ENCODE measurements at places on chromosomes 1 and 21.
A peak's percentile ranks its signal among the peaks of the same experiment; 100 is the strongest.

DNA sequence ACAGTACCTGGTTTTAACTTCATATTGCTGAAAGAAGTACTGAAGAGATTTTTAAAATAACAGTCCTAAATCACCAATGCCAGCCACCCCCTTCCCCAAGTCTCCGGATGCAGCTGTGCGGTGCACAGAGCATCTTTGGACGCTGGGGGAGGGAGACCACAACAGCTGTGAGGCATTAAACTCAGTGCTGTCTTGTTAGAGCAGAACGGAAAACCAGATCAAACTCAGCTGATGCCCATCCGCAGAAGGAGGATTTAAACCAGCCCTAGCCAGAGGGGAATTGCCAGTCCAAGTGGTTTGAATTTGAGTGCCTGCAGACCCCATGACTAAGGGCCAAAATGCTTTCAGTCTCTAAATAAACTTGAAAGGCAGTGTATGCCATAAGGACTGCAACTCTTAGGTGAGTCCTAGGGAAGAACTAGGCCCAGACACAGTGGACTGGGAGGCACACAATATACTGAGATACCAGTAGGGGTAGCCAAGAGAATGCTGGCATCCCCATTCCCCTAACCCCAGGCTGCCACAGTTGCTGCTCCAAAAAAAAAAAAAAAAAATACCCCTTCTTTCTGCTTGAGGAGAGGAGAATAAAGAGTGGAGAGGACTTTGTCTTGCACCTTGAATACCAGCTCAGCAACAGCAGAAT is 576.2 kb downstream of the NEGR1 start:
- DNase-seq = no peak

GRCh38 chr1:232393444-232394146 is 236.3 kb downstream of the SIPA1L2 start:
- DNase-seq = no peak

DNA sequence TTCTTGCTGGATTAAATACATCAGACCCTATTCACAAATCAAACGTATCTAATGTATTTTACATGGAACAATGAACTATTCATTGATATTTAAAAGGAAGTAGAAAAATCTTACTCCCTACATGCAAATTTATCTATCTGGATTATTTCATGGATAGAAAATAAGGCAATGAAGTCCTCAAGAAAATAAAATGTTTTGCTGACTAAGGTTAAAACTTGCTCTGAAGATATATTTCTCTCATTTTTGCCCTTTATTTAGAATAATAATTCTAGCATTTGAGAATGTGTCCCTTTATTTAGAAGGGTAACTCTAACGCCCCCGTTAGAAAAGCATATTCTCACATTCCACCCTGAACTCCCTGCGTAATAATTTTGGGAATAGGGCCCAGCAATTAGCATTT is 627.0 kb upstream of the ZP4 start:
- no peak for DNase-seq

- DNase-seq = no peak
Measured at GRCh38 chr1:245843101-245843500, 664.0 kb downstream of the SMYD3 start.

DNA sequence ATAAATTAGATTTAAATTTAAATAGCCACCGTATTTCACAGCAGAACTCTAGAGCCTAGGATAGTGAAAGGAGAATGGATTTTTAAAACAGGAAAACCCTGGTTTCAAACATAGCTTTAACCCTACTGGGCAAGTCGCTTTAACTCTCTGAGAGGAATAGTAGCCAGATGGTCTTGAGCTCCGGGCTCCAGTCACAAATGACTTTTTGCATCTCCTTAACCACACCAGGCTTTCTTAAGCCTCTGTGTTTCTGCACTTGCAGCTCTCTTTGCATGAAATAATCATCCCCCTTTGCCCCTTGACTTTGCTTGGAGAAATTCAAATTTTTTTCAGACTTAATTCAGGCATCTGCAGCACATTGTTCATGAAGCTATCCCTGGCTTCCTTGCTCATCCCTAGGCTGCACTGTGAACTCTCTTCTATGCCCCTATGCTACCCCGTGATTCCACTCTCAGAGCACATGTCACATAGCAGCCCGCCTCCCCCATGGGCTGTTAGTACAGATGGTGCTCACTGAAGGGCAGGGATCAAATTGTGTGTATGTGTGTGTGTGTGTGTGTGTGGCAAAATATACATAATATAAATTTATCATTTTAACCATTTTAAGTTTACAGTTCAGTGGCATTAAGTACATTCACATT is 68.8 kb upstream of the DAB1 start:
- DNase-seq = no peak

- DNase-seq = no peak
Measured at GRCh38 chr1:206739411-206740076, 31.0 kb upstream of the IL19 start.

GRCh38 chr1:234583755-234584419 is 26.1 kb downstream of the IRF2BP2 start:
- no peak for DNase-seq

DNA sequence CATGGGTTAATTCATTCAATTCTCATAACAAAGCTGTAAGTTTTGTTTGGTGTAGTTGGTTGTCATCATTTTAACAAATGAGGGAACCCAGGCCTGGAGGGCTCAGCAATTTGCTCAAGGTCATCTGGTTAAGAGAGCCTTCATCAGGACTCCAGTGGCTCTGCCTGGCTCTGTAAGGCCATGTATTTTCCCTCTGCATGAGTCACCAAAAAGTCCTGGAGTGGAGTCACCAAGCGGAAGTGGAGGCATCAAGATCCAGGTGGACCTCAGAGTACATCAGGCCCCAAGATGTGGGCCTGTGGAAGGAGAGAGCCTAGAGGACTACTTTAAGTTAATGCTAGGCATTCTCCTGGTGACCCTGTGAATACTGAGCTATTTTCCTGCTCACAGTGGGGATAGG is 30.0 kb upstream of the RBM15 start:
- DNase-seq = no peak

DNA sequence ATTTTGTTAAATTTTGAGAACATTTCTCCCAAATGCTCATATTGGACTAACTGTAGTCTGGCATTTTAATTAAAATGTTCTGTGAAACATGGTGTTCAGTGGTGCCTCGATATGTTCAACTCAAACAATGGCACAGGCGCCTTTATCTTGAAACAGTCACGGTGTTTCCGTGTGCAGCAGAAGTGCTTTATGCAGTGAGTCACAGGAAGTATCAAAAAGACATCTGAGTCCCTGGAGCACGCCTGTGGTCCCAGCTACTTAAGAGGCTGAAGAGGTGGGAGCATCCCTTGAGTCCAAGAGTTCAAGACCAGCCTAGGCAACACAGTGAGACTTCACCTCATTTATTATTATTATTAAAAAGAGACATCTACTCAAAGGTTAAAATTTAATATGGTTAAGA is 52.2 kb downstream of the GREM2 start:
- DNase-seq = peak; percentile 43

GRCh38 chr1:208500375-208500774 is 256.2 kb upstream of the PLXNA2 start:
- no peak for DNase-seq

- no peak for DNase-seq
Measured at GRCh38 chr1:45974541-45975269, 157.7 kb downstream of the PIK3R3 start.

DNA sequence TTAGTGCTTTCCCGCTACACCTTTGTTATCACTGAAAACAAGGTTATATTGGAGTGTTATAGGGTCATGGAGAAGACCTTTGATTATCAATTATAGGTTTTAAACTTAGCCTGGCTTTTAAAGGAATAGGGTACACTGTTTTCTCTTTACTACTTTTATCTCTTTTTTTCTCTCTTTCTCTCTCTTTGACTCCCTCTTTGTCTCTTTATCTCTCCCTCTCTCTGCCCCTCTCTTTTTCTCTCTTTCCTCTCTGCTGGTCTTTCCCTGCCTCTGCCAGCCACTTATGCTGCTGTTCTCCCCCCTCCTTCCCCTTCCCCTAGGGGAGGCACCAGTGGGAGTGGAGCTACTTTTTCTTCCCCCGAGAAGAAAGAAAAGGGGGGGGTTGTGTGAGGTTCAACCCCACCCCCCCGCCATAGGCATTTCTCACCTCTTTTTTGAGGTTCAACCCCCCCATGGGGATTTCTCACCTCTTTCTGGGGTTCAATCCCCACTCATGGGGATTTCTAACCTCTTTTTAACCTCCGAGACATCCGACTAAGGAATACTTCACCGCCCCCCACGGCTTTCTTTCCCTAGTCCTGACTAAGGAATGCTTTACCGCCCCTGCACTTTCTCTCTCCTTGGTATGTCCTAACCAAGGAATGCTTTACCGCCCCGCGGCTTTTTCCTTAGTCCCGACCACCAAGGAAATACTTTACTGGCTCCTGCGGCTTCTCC is 17.2 kb upstream of the ZBTB8B start:
- DNase-seq = peak; percentile 61

- DNase-seq = no peak
Measured at GRCh38 chr1:46289976-46290375, 13.4 kb downstream of the LRRC41 start.

DNA sequence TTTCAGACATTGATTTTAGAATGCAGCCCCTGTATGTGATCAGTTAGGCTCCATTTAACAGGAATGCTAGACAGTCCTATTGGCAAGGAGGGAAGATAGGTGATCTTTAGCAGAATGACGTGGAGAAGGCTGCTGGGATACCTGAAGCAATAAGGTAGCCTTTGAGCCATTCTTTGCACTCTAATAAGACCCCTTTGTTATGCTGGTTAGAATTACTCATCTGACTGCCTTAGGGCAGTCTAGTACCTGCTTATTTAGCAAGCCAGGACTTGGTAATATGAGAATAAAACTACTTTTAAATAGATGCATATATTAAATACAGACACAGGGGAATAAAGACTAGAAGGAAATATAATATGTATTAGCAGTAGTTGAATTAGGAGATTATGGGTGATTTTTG is 29.1 kb downstream of the NGF start:
- no peak for DNase-seq

GRCh38 chr1:6260961-6261614 is at the start of gene GPR153:
Gene GPR153 (minus strand): TSS chr1:6261098. CDS start chr1:6254905, 6,193 bp downstream.
- no peak for DNase-seq

DNA sequence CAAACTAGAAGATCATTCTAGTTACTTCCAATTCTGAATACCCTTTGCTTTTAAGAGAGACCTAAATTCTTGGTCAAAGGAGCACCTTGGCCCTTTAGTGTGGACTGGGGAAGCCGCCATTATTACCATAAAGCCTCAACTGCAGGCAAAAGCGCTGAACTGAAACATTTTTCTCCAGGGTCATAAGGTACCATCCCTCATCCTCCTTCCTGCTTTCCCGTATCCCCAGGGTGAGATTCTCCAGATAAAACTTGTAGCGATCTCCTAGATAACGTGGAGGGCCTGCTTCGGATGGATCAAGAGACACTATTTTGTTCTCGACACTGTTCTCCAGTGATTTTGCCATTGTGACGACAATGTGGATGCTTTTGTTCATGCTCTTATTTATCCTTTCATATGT is 9.8 kb downstream of the SLAMF1 start:
- no peak for DNase-seq

DNA sequence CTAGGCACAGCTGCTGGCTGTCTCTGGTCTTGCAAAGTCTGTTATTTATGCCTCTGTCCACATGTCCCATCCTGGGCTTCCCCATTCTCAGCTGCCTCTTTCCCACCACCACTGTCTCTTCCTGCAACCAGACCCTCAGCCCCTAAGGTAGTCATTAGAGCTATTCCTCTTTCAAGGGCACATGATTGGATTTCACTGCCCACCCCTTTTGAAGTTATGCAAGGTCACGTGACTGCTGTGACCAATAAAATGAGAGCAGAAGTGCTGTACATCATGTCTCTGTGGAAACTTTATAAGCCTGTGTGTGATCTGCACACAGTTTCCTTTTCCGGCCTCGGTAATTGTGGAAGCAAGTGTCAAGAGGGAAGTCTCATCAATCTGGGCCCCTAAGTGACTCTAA is 136.6 kb upstream of the HMGB4 start:
- DNase-seq = no peak

GRCh38 chr1:27139980-27140379 is 14.9 kb downstream of the SLC9A1 start:
- no peak for DNase-seq

GRCh38 chr21:14943616-14944015 is 121.2 kb downstream of the NRIP1 start:
- no peak for DNase-seq

GRCh38 chr1:98027103-98027705 is 106.4 kb upstream of the DPYD start:
- DNase-seq = no peak

DNA sequence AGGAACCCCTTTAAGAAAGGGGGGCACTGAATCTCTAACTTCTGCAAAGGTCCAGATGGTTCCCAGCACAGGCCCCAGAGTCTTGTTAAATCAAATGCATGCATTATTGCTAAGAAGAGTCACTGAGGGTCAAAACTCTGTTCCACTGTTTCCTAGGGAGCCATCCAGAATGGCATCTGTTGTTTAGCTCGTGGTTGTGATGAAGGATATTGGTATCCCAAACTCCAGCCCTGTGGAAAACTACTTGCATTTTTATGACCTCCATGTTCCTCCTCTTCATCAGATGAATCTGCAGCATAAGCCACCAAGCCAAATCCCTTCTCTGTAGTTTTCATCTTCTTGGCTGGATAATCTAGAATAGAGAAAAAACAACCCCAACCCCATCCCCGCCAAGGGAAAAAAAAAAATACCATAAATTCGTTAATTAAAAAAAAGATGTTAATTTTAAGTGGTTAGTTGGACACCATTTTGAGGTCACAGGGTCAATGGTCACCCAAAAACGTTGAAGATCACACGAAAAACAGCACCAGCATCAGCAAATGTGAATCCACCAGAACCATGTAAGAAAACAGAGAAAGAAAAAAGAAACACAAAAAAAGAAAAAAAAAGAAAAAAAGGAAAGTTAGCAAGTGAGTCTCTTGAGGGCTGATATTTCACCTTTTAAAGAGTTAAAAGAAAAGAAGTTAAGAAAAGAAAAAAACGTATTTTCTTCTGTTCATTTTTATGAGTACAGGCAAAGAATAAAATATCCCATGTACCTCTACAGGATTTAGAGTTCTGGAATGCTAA is 3.0 kb upstream of the RIT1 start:
- no peak for DNase-seq

DNA sequence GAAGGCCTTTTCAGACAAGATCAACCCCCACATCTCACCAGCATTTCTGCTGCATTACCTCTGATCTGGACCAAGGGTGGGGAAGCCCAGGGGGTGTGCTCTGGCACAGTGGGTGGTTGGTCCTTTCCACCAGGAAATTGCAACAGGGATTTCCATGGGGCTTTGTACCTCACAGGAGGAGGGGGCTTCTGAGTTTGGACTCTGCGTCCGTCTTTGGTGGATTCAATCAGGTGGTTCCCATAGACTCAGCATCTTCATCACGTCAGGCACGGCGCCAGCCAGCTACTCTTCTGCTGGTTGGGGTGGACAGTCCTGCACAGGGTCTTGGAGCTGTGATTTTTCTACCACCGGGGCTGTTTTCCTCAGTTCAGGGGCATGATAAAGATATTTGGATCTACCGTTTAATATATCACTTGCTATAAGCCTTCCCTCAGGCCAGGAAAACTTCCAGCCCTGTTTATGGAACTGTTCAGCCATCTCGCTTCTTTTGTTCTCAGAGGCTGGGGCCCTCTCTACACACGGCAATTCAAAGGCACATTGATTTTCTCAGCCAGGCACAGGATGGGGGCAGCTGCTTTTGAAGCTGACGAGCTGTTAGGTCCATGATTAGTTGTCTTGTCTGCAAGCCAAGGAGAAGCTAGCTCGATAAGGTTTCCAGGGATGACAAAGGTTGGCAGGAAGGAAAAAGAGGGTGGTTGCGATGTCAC is 467.3 kb downstream of the CAMTA1 start:
- DNase-seq = no peak

All from H4 (cell line).